ENCODE measurements at places on chromosomes 6 and 20.
A peak's percentile ranks its signal among the peaks of the same experiment; 100 is the strongest.

- ATAC-seq: no peak
Observed at GRCh38 chr6:31697555-31697954, 5.6 kb downstream of the ABHD16A start.

- no peak for ATAC-seq
Observed at GRCh38 chr20:31815408-31816188, 3.6 kb upstream of the MYLK2 start.

- no peak for ATAC-seq
Observed at GRCh38 chr6:112187736-112188135, 66.6 kb downstream of the LAMA4 start.

DNA sequence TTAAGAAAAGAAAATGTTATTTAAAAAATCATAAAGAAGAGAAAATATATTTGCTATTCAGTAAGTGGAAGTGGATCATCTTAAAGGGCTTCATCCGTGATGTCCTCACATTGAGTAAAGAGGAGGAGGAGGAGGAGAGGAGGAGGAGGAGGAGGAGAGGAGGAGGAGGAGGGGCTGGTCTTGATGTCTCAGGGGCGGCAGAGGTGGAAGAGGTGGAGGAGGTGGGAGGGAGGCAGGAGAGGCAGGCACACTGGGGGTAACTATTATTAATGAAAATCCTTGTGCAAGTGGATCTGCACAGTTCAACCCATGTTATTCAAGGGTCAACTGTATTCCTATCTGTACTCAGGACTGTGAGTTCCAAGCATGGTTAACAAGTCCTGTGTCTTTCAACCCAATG is 47.0 kb upstream of the EDN1 start:
- ATAC-seq: no peak

GRCh38 chr20:51372176-51372803 is 170.2 kb downstream of the NFATC2 start:
- ATAC-seq: peak; percentile 100

- no peak for ATAC-seq
Observed at GRCh38 chr6:17012421-17013225, 89.2 kb upstream of the STMND1 start.

GRCh38 chr6:41636833-41637193 is 1.5 kb upstream of the MDFI start:
- ATAC-seq: no peak

- ATAC-seq: no peak
Observed at GRCh38 chr6:18213439-18213838, 50.9 kb downstream of the DEK start.

GRCh38 chr6:150866991-150867501 is 1.5 kb downstream of the MTHFD1L start:
- no peak for ATAC-seq

- no peak for ATAC-seq
Observed at GRCh38 chr20:8061861-8062518, 42.4 kb upstream of the TMX4 start.

- ATAC-seq: no peak
Observed at GRCh38 chr20:13264907-13265306, 43.8 kb downstream of the ISM1 start.

DNA sequence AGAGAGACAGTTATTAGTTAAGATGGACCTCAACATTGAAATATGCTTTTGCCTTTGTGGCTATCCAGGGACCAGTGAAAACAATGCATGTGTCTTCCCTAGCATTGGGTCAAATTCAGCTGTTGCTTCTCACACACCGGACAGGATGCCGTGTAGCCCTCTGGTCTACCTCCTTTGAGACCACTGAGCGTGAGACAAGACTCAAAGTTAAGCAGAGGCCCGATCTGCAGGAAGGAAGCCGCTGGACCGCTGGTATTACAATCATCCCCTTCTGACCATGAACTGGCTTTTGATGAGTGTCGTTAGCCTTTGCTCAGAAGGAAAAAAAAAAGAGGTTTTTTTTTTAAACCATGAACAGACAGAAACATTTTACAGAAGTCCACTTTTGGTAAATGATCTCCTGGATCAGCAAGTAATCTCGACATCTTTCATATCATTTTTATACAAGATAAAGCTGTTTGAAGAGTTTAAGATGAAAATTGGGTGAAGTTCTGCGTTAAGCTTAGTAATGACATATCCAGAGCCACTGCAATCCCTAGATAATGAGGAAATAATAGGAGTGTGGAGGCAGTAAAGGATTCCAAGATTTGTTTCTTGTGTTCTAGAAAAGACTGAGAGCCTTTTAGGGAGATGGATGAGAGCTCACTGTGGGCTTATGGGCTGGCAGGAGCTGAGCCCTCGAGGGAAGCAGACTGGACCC is 622.8 kb downstream of the QKI start:
- no peak for ATAC-seq

GRCh38 chr6:143652841-143653331 is 24.9 kb upstream of the PHACTR2 start:
- no peak for ATAC-seq

DNA sequence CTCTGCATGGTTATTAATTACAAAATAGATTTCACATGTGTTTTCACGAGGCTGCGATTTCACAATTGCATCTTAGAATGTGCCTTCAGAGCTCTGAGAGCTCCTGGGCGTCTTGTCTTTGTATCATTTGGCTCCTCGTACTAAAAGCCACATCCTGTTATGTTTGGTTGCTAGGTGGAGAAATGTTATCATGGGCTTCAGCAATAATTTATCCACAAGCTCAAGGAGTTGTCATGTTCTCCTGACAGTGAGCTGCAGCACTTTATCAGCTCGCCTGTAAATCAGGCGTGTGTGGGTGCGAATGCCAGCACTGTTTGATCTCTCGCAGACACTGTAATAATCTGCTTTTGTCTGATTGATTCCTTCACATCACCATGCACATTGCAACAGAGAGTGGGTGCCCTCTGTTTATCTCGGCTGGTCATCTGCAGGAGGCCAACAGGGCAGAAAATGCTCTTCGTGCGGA is 218.6 kb upstream of the ZFP64 start:
- ATAC-seq: peak; percentile 93

DNA sequence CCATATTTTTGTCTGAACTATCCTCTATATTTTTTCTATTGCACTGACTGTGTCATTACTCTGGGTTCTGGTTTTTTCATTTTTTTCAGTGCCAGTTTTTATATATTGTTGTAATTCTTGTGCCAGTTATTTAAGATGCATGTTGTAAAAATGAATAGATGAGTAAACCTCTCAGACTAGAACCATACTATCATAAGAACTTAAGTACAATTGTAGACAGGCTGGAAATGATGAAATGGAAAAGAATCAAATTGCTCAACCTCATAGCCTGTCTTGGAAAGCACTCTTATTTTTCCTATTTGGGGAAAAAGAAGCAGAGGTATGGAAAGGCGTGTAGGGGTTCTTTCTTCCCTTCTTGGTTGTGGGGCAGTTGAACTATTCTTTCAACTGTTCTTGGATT is 30.2 kb downstream of the PANK2 start:
- ATAC-seq: no peak

DNA sequence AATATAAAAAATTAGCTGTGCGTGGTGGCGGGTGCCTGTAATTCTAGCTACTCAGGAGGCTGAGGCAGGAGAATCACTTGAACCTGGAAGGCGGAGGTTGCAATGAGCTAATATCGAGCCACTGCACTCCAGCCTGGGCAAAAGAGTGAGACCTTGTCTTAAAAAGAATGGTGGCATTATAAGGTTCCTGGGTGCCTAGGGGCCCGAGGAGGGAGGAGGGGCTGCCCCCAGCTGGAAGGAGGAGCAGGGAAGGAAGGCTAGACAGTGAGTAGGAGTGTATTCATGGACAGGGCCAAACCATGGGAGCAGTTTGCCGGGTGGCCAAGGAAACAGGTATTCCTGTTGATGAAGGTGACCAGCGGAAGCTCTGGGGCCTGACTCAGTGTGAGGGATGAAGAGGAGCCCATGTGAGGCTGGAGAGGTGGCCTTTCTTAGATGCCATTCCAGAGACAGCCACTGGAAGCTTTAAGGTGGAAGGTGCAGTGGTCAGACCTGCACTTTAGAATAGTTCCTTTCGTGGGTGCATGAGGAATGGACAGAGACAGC is 24.2 kb downstream of the MANBAL start:
- no peak for ATAC-seq

DNA sequence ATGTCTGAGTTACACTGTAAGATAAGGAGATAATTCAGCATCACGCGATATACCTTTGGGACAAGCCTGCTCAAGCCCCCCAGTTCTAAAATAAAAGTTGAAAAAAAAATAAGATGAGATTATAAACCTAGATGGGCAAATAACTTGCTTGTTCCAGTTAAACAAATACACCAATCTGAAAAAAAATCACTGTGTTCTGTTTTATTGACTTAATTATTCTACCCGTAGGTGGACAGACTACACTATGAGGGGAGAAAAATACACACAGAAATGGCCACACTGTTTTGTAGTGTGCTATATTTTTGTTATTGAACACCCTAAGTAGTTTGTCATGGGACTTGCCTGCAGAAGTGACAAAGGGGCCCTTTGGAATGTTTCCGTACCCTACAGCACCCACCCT is 70.9 kb downstream of the CRYBG1 start:
- ATAC-seq: no peak

DNA sequence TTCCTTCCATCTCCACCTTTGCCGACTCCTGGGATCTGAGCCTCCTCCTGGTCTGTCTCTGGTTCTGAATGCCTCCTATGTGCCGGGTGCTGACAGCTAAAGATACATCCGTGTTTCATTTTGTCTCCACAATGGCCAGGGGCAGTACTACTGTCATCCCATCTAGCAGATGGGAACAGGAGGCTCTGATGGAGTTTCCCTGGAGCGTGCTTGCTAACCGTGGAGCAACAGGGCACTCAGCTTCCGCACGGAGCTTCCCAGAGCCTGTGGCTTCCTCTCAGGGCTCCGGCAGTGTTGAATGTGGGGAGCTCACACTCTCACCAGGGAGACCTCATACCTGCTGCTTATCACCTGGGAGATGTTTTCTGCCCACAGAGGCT is 11.9 kb upstream of the NPBWR2 start:
- ATAC-seq: no peak

DNA sequence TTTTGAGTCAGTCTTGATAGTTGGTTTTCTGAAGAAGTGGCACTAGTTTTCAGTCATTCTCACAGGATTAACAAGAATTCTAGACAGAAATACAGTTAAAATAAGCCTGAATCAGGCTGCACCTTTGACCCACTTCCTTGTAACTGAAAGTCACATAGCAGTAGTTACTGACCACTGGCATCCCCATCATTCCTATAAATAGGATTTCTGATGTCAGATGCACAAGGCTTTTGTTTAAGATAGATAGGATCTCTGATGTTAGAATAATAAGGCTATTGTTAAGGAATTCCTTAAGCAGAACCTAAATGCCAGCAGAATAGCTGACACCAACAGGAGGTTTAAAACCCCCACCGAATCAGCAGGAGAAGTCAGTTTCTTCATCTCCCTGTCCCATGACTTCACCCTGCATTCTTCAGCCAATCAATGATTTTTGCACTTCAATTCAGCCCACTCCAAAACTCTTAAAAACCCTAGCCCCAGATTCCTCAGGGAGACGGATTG is 30.6 kb upstream of the ZBTB24 start:
- no peak for ATAC-seq

- ATAC-seq: no peak
Observed at GRCh38 chr20:53847837-53848170, 222.6 kb downstream of the BCAS1 start.

GRCh38 chr6:108875161-108875555 is 26.9 kb downstream of the ARMC2 start:
- ATAC-seq: no peak

DNA sequence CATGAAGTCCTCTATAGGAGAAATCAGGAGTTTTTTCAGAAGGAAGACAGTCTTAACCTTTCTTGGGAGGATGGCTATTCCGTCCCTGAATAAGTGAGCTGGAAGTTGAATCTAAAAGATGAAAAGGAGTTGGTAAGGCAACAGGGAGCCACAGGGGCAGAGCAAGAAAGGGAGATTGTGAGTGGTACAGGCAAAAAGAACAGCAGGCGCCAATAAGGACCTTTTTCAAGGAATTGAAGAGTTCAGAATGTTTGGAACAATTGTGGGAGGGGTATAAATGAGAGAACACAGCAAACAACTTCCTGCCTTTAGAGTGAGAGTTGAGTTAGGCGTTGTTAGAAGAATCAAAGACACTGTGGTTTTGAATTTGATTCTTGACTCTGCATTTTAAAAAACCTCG is 1003.7 kb downstream of the EPHA7 start:
- no peak for ATAC-seq

DNA sequence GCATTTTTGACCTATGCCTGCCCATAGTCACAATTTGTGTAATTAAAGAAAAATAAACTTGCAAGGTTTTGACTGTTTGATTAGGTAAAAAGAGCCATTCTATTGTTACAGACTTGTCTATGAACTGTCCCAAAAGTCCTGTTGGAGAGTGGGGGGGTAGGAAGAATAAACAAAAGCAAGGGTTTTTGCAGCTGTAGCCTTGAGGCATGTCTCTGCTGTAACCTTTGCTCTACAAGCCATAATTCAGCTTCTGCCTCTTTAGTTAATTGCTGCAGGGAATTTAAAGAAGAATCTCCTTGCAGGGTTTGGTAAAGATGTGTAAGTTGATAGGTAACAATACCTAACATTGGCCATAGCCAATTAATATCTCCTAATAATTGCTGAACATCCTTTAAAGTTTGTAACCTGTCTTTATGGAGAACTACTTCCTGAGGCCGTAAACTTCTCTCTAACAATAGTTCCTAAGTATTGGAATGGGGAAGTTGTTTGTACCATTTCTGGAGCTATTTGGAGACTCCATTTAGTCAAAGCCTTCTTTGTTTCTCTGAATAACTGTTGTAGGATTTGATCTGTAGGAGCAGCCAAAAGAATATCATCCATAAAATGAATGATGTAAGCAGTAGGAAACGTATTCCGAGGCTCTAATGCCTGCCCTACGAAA is 7.9 kb upstream of the ABHD12 start:
- ATAC-seq: peak; percentile 13

GRCh38 chr6:68635706-68636513 is 828 bp downstream of the ADGRB3 start:
- no peak for ATAC-seq

GRCh38 chr6:10954590-10955010 is 67.7 kb downstream of the SYCP2L start:
- ATAC-seq: peak; percentile 94

GRCh38 chr6:111871725-111872400 is 1.4 kb downstream of the FYN start:
- peak; percentile 8 for ATAC-seq

DNA sequence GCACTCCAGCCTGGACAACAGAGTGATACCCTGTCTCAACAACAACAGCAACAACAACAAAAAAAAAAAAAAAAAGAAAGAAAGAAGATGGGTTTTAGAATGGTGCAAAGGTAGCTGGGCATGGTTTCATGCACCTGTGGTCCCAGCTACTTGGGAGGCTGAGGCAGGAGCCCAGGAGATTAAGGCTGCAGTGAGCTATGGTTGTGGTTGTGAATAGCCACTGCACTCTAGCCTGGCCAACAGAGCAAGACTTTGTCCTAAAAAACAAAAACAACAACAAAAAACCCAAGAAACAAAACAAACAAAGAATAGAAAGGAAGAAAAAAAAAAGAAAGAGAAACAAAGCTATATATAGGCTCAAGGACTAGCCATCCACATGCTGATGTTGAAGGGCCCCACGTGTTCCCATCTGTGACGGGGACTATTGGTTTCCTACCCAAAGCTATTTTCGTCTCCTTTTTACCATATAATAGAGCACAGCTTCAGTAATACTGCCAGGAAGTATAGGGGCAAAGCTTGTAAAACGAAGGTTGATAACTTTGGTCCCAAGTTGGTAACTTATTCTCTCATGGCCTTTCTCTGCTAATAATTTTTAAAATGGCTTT is 7.9 kb upstream of the EEF1E1 start:
- ATAC-seq: no peak
